ENCODE measurements at places on chromosomes 16 and 17.

DNA sequence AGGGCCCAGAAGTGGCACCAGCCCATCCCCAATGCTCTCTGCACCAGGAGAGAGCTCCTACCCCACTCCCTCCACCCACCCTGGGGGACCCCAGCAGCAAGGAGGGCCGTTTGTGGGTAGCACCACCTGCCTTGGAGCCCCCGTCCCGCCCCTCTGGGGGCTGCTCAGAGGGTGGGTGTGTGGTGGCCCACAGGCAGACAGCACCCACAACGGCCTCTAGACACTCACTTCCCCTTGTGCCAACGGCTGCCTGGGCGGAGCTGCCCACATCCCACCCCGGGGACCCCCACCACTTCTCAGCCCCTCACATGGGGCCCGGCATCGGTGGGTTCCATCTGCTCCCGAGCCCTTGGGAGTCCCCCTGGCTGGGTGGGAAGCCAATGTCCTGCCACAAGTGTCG lies 33.3 kb downstream of the BAHCC1 start:
- no peak for DNase-seq

GRCh38 chr17:8436169-8436843 lies 622 bp downstream of the NDEL1 start:
- peak; percentile 56 for DNase-seq

GRCh38 chr17:80262775-80263244 lies 2.2 kb downstream of the RNF213 start:
- no peak for DNase-seq

- no peak for DNase-seq
These were observed 25.5 kb upstream of the CBLN1 start for GRCh38 chr16:49307176-49307575.

- no peak for DNase-seq
These were observed 4.0 kb downstream of the ZNF598 start for GRCh38 chr16:2005646-2006045.

GRCh38 chr17:7789131-7789530 lies 44.9 kb upstream of the KDM6B start:
- no peak for DNase-seq

- DNase-seq, result peak; percentile 33
These were observed 3.1 kb downstream of the KCNJ2 start for GRCh38 chr17:70172449-70172848.

- peak; percentile 31 for DNase-seq
These were observed 135.1 kb downstream of the CDH13 start for GRCh38 chr16:82761858-82762257.

DNA sequence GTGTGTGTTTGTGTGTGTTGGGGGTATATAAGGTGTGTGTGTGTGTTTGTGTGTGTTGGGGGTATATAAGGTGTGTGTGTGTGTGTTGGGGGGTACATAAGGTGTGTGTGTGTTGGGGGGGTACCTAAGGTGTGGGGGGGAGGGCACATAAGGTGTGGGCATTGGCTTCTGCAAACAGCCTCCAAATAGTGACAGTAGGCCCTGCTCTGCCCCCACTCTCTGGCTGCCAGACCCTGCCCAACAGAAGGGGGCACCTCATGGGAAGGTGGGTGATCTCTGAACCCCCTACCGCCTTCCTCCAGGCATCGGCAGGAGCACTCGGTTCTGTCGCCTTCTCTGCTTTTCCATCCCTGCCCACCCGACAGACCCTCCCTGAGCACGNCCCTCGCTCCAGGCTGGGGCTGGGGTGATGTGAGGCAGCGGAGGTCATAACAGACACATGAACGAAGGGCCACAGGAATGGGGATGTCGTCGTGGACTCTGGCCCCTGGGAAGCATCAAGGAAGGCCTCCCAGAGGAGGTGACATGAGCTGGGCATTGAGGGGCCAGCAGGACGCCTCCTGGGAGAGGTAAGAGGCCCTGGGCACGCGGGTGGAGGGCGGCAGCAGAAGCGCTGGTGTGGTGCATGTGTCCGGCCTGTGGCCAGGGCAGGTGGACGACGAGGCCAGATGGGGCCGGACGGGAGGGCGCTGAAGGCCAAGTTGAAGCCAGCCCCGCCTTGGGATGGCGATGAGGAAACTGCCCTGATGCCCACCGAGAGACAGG lies 136.6 kb upstream of the RPH3AL start:
- DNase-seq, result peak; percentile 75

Data from fibroblast of lung (primary cell).